ENCODE measurements at places on chromosomes 2 and 18. TPM values are rescaled to one million over a fixed set of nuclear protein-coding genes. Genes with fewer than 3 reads are reported as not detected.

ERFE gene
- not detected for total RNA-seq

- no peak for DNase-seq
Measured at GRCh38 chr2:222747526-222748160, 76.2 kb downstream of the MOGAT1 start.

- DNase-seq, result no peak
Measured at GRCh38 chr18:53458268-53458667, 766.2 kb downstream of the MBD2 start.

GRCh38 chr2:221389421-221389820, 182.7 kb downstream of the EPHA4 start:
- no peak for DNase-seq

DNA sequence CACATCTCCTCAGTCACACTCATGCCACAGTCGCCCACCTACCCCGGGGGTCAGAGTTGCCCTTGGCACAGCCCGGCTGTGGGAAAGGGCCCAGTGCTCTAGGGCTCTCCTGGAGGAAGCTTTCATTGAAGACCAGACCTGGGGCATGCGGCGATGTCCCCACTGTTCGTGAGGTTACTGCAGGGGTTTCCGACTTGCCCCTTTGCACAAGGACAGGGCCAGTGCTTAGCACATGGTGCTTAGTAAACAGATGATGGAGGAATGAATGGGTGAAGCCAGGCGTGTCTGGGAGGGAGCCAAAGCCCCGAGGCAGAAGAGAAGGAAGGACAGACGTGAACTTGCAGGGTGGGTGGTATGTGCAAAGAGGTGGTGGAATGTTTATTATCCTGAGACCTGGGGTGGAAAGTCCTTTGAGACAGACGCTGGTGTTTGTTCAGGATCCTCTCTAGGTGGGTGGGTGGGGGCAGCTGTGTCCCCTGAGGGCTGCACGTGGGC, 205.9 kb upstream of the ARL4C start:
- no peak for DNase-seq

- peak; percentile 44 for DNase-seq
Measured at GRCh38 chr2:183078163-183078463, 434 bp upstream of the DUSP19 start.

- DNase-seq, result no peak
Measured at GRCh38 chr2:204550751-204551511, 5.7 kb downstream of the PARD3B start.

DNA sequence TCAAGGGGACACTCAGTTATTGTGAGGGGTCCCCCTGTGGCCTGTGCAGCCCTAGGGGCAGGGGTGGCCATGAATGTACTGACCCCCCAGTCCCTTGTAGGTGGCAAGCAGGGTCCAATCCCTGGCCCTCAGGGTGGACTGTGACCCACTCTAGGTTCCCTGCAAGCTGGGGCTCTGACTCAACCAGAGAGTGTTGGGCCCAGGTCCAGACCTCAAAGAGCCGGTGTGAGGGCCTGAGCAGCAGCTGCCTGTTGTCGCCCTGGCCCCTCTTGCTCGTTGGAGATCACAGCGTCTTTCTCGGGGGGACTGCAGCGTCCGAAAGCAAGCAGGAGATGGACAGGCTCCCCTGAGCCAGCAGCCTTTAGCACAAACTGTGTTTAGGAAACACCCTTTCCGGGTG, 66.8 kb upstream of the ATG16L1 start:
- DNase-seq, result no peak

PLGLB1 gene
- total RNA-seq, result 2.7 TPM

DNA sequence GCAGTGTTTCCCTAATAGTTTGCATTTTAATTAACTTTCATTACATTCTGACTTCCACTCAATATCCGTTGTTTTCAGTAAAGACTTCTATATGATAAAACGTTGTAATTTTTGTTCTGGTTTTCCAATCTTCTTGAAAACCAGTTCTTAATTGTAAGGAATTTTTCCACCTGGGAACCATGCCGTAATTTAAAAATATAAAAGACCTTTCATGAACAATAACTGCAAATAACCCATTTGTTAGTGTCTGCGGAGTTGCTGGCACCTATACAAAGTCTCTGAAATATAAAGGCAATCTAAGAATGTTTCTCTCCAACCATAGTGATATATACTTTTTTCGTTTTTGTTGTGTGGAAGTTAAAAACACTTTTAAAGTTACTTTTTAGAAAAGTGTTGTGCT, 7.7 kb upstream of the SATB2 start:
- DNase-seq, result no peak

KIF1A gene
- 1.6 TPM for total RNA-seq

DNA sequence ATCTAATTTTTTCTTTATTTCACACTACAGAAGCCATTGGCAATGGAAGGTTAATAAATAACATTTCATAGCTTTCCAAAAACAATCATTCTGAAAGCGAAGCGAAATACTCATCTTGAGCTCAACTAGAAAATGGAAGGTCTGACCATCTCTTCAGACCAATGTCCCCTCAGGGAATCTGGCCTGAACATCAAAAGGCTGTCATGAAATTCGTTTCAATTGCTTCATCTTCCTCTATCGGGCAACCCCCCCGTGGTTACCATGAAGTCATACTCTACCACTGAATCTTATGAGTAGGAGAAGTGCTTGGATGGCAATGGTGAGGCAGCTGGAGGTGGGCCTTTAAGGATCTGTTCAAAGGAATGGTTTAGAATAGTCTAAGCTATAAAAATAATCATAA, 22.9 kb upstream of the CYTIP start:
- no peak for DNase-seq

EIF4E2 gene
- total RNA-seq, result 40.7 TPM

GRCh38 chr2:40225670-40226210, 226.2 kb downstream of the SLC8A1 start:
- no peak for DNase-seq

GRCh38 chr2:149901231-149901859, 313.8 kb upstream of the MMADHC start:
- DNase-seq, result no peak
